ENCODE measurements at places on chromosomes 13 and 19. TPM values are rescaled to one million over a fixed set of nuclear protein-coding genes. Genes with fewer than 3 reads are reported as not detected.

- H3K27me3 ChIP-seq: no peaks in the 10 kb centered on the region
- peaks cover 75% of the 10 kb centered on the region for H3K4me1 ChIP-seq
- H3K36me3 ChIP-seq: peaks cover 45% of the 10 kb centered on the region
- peak overlapping the region; percentile 81 for H3K27ac ChIP-seq
Measured at GRCh38 chr19:48330012-48330681, 4.8 kb downstream of the EMP3 start.

DNA sequence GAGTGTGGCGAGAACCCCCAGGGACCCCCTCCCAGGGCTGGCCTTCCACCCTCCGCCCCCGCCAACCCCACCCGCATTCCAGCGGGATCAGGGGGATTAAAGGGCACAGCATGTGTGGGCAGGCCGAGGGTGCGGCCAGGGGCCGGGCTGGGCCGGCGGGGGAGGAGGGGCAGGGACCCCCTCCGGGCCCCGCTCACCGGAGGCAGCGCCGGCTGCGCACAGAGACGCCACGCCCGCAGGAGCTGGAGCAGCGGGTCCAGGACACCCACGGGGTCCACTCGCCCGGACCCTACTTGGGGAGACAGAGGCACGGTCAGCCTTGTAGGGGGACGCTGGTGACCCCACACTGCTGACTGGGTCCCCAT is 2.4 kb downstream of the ADAMTSL5 start:
- DNase-seq: no peak
- no peak overlapping the region for H3K27ac ChIP-seq
- H3K4me1 ChIP-seq: peaks cover 12% of the 10 kb centered on the region
- H3K27me3 ChIP-seq: no peaks in the 10 kb centered on the region
- H3K36me3 ChIP-seq: no peaks in the 10 kb centered on the region

- peaks cover 22% of the 10 kb centered on the region for H3K4me1 ChIP-seq
- H3K27ac ChIP-seq: peak overlapping the region; percentile 78
- peak overlapping the region; percentile 78 for H3K4me3 ChIP-seq
Measured at GRCh38 chr19:7637374-7638256, 705 bp downstream of the STXBP2 start.

DNA sequence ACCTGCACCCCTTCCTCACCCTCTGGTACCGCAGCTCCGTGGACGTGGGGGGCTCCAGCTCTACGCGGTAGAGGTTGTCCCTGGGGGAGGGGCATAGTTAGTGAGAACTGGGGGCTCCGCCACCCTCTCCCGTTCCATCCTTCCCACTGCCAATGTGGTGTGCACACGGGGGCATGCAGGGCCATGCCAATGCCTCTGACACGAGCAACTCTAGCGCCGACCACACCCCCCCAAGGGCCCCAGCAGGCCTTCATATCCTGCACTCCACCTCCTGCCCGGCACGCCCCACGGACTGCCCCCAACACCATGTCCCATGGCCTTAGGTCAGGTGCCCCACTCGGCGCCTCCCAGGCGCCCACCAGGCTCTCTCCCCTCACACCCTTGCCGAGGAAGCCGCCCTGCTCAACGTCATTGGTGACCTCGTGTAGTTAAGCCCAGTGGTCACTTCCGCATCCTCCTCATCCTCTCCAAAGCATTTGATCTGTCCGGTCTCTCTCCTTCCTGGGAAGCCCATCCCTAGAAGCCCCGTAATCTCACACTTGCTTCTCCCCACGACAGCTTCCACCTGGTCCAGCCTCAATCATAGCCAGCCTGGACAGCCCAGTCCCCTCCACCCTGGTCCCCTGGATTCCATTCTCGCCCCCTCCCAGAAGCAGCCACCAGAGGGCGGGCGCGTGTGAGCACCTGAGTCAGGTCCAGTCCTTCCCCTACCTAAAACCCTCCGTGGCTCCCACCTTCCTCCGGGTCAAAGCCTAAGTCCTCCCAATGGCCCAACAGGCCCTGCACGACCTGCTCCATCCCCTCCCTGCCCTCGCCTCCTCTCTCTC is 2.1 kb downstream of the SEMA6B start:
- peaks cover 4% of the 10 kb centered on the region for H3K27me3 ChIP-seq
- no peak overlapping the region for H3K4me3 ChIP-seq
- peak; percentile 61 for DNase-seq
- H3K27ac ChIP-seq: no peak overlapping the region

DNA sequence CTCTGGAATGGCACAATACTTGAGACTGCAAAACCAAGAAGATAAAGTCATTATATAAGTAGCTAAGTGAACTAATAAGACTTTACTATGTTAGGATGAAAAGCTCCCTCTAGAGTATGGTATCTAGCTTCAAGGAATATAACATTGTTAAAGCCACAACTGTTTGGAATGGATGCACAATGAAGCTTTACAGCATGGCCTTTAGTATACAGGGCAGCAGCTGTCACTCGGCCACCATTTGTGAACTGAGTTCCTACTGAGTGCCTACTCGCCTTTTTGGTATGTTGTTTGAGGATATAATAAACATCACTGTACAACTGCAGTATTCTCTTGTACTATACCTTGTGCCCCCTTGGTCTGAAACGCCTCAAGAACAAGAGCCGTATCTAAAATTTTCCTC is 6.8 kb downstream of the ALG5 start:
- H3K4me3 ChIP-seq: no peak overlapping the region
- peaks cover 13% of the 10 kb centered on the region for H3K4me1 ChIP-seq
- H3K27ac ChIP-seq: no peak overlapping the region
- no peak for DNase-seq
- H3K36me3 ChIP-seq: peaks cover 65% of the 10 kb centered on the region

DNA sequence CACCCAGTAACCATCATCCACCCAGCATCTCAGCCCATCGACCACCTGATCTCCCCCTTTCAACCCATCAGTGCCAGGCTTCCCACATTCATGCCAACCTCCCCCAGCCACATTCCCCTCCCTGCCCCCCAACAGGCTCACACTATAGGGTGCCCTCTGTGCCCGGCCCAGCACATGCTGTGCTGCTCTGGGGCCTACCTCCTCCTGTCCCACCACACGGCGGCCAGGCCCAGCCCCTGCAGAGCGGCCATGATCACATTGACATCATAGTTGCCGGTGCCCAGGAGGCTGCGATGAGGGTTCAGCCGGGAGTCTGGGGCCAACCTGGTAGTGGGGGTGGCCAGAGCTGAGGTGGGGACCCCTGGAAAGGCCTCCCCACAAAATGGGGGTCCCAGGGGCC is 3.6 kb downstream of the JOSD2 start:
- peaks cover 12% of the 10 kb centered on the region for H3K4me1 ChIP-seq
- DNase-seq: no peak
- no peak overlapping the region for H3K4me3 ChIP-seq
- peaks cover 6% of the 10 kb centered on the region for H3K36me3 ChIP-seq
- H3K27me3 ChIP-seq: no peaks in the 10 kb centered on the region

- no peaks in the 10 kb centered on the region for H3K4me1 ChIP-seq
- no peak for DNase-seq
- H3K27me3 ChIP-seq: no peaks in the 10 kb centered on the region
- no peaks in the 10 kb centered on the region for H3K36me3 ChIP-seq
Measured at GRCh38 chr13:83773961-83774360, 108.3 kb downstream of the SLITRK1 start.

GRCh38 chr13:41401366-41401765 is 56.0 kb upstream of the RGCC start:
- H3K4me3 ChIP-seq: no peak overlapping the region
- no peaks in the 10 kb centered on the region for H3K27me3 ChIP-seq
- H3K36me3 ChIP-seq: no peaks in the 10 kb centered on the region
- no peak overlapping the region for H3K27ac ChIP-seq

GRCh38 chr13:92355213-92355612 is 871.4 kb upstream of the GPC6 start:
- H3K27me3 ChIP-seq: no peaks in the 10 kb centered on the region
- no peak overlapping the region for H3K4me3 ChIP-seq
- H3K27ac ChIP-seq: no peak overlapping the region
- H3K36me3 ChIP-seq: no peaks in the 10 kb centered on the region
- H3K4me1 ChIP-seq: no peaks in the 10 kb centered on the region

- H3K4me1 ChIP-seq: no peaks in the 10 kb centered on the region
- no peaks in the 10 kb centered on the region for H3K27me3 ChIP-seq
- peaks cover 9% of the 10 kb centered on the region for H3K36me3 ChIP-seq
- H3K27ac ChIP-seq: no peak overlapping the region
- H3K4me3 ChIP-seq: no peak overlapping the region
Measured at GRCh38 chr19:42412227-42412626, 15.0 kb downstream of the LIPE start.

DNA sequence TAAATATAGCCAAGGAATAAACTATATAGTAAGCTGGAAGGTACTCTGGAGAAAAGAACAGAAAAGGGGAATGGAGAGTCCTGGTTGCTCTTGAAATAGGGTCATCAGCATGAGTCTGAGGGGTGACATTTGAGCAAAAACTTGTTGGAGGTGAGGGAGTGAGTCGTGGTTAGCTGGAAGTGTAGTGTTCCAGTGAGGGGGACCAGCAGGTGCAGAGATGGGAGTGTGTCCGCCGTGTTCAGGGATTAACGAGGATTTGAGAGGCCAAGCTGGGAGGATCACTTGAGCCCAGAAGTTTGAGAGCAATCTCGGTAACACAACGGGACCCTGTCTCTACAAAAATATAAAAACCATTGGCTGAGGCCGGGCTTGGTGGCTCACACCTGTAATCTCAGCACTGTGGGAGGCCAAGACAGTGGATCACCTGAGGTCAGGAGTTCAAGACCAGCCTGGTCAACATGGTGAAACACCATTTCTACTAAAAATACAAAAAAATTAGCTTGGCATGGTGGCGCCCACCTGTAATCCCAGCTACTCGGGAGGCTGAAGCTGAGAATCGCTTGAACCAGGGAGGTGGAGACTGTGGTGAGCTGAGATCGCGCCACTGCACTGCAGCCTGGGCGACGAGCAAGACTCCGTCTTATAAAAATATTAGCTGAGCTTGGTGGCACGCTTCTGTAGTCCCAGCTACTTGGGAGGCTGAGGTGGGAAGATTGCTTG is 1.1 kb downstream of the SUPT5H start:
- peaks cover 49% of the 10 kb centered on the region for H3K4me1 ChIP-seq
- no peak for DNase-seq
- H3K27ac ChIP-seq: peak overlapping the region; percentile 100
- peak overlapping the region; percentile 100 for H3K4me3 ChIP-seq
- peaks cover 48% of the 10 kb centered on the region for H3K36me3 ChIP-seq

GRCh38 chr13:113666951-113667701 is at the start of gene GRK1:
Gene GRK1, plus strand, starts transcription at chr13:113667219. Its CDS starts 168 bp downstream, at chr13:113667387.
- H3K4me3 ChIP-seq: no peak within 1 kb of the TSS
- H3K36me3 ChIP-seq: no peaks in the 10 kb centered on the region
- H3K27me3 ChIP-seq: no peaks in the 10 kb centered on the region
- H3K4me1 ChIP-seq: peaks cover under 1% of the 10 kb centered on the region
- DNase-seq: peak; percentile 3

DNA sequence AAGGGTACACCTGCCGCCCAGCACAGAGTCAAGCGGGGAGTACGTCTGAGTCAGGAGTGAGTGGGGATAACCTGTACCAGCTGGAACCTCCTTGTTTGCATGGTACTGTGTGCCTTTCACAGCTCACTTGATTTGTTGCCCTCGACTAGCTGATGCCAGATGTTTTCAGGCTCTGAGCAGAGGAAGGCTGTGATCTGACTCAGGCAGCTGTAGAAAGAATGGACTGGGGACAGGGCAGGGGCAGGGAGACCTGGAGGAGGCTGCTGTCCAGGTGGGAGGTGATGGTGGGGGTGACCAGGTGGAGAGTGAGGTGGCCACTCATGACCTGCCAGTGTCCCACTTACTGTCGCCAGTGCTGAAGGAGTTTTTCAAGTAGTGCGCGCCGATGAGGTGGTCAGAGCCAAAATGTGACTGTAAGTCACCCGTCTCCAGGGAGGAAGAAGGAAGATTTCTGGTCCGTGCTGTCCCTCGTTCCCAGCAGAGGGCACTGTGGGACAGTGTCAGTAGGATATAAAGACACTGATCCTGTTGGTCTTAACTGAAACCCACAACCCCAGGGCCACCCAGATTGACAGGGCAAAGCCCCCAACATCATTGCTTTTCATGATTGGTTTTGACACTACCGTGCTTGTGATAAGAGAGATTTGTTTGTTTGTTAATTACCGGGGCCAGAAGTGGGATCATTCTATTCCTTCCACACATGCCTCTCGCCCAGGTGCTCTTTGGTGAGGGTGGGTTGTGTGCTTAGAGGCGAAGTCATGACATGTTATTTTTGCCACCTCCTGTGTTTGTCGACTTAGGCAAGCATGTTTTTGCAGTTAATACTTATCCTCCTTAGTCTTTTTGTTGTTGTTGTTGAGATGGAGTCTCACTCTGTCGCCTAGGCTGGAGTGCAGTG is 128.4 kb downstream of the DPF1 start:
- peak; percentile 78 for DNase-seq
- no peak overlapping the region for H3K27ac ChIP-seq
- no peak overlapping the region for H3K4me3 ChIP-seq
- H3K27me3 ChIP-seq: no peaks in the 10 kb centered on the region
- peaks cover 20% of the 10 kb centered on the region for H3K36me3 ChIP-seq

Gene CD209
- total RNA-seq: not detected

Gene PDX1
- total RNA-seq: not detected

Gene C19orf67
- total RNA-seq: 0.21 TPM

Gene ZNF256
- 6.3 TPM for total RNA-seq

Gene FSD1
- total RNA-seq: 23.1 TPM

Gene ZNF837
- 2.5 TPM for total RNA-seq

Gene KISS1R
- 14.3 TPM for total RNA-seq

Gene TMEM255B
- total RNA-seq: 1.3 TPM

Gene ZNF878
- total RNA-seq: 1.1 TPM
